ENCODE measurements at places on chromosomes 3 and 15. TPM values are rescaled to one million over a fixed set of nuclear protein-coding genes. Genes with fewer than 3 reads are reported as not detected.

Gene ATP2B2
- not detected for total RNA-seq

Gene FBXW12
- total RNA-seq, result not detected

Gene CYP8B1
- not detected for total RNA-seq

Gene ALCAM
- total RNA-seq, result 93.4 TPM

Data from bronchus fibroblast of lung (primary cell).